Activated CD4-positive, alpha-beta T cell treated with anti-CD3 and anti-CD28 coated beads, Interleukin-2, amount 50 U/mL, for 48 hours (primary cell): ENCODE measurements at places on chromosomes 1 and 21.
A peak's percentile ranks its signal among the peaks of the same experiment; 100 is the strongest.

GRCh38 chr21:44845418-44846223 is 27.8 kb upstream of the SUMO3 start:
- DNase-seq = peak; percentile 83

- no peak for DNase-seq
These were observed 553.8 kb downstream of the LRRIQ3 start for GRCh38 chr1:73644198-73644597.

DNA sequence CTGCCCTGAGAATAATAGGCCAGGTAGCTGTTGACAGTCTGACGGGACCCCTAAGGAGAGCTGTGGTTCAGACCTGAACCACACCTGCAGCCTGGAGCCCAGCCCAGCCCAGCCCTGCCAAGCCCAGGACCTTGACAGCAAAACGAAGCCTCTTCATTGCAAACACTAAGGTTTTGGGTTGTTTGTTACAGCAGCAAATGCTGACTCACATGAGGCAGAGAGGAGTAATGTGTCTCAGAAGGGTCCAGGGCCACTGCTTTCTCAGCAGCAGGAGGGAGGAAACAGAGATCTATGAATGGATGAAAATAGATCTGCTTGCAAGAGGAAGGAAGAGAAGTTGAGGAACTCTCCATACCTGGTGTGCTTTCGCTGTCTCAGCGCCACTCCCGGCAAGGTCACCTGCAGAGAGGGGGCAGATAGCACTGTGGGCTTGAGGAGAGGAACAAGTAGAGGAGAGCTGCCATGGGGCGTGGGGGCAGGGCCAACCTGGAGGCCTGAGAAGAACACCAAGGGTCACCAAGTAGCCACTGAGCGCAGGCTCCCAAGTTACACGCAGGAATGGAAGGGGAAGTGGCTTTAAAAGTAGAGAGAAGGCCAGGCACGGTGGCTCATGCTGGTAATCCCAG is 127.2 kb downstream of the ZNF281 start:
- DNase-seq = no peak

DNA sequence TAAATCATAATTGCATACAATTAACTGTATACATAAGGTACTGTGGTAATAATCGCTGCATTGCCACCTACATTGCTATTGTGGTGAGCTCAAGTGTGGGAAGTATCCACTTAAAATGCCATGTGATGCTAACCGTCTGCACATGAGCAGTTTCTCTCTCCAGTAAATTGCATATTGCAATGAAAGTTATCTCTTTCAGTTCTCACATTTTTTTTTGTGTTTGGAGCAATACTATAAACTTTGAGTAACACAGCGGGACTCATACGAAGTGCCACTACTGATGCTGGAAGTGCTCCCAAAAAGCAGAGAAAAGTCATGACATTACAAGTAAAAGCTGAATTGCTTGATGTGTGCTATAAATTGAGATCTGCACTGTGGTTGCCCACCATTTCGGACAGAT is 38.5 kb downstream of the DISC1 start:
- DNase-seq = no peak

- DNase-seq = peak; percentile 51
These were observed 1.1 kb downstream of the SERBP1 start for GRCh38 chr1:67429011-67429527.

DNA sequence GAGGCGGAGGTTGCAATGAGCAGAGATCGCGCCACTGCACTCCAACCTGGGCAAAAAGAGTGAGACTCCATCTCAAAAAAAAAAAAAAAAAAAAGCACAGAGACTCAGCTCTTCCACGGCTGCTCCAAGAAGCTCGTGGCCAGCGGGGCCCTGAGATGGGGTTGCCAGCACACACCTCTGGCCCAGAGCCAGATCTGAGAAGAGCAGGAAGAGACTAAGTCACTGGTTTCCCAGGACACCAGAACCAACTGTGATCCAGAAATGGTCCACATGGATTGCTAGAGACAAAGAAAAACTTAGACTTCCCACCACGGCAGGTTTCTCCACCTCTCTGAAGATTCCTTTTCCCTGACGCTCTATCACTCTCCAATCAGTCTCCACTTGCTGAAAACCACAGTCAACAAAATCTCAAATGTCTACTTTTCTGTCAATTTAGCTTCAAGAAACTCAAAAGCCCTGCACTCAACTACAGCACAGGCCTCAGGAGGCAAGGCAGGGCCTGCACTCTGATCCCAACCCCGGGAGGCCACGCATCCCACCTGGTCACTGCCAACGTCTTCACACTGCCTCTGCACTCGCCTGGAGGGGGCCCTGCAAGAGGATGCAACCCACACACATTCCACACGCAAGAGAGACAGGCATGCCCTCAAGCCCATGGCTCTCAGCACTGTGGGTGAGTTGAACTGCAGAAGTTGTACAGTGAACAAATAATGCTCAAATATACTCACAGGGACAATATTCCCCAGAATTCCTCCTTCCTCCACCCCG is 79.0 kb downstream of the NPHP4 start:
- DNase-seq = no peak

DNA sequence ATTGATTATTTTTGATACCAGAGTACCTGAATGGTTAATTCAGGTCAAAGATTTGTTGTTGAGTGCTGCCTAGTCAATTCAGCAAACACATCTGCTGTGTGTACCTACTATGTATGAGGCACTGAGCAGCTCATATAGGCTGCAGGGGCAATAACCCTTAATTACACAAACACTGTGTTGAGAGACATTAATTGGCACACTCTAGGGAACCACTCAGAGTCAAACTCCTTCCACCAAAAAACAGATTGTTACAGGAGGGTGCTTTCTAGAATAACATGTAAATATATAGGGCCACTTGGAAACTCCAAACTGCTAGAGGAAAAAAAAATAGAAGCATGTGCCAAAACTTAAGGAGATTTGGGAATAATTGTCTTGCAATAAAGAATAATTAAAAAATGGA is 31.3 kb downstream of the UBE2U start:
- no peak for DNase-seq

- no peak for DNase-seq
These were observed 13.4 kb downstream of the LRRC41 start for GRCh38 chr1:46289976-46290375.

GRCh38 chr1:214044438-214045214 is 56.9 kb downstream of the PROX1 start:
- no peak for DNase-seq

- DNase-seq = no peak
These were observed 29.3 kb upstream of the FASLG start for GRCh38 chr1:172629638-172630037.

DNA sequence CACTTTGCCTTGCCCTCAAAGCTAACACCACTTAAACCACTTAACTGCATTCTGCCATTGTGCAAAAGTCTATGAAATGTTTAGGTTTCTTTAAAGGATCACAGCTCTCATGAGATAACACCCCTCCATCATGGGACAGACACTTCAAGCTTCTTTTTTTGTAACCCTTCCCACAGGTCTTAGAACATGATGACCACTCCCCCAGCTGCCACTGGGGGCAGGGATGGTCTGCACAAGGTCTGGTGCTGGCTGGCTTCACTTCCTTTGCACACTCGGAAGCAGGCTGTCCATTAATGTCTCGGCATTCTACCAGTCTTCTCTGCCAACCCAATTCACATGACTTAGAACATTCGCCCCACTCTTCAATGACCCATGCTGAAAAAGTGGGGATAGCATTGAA is 7.7 kb downstream of the ADAMTS1 start:
- no peak for DNase-seq

DNA sequence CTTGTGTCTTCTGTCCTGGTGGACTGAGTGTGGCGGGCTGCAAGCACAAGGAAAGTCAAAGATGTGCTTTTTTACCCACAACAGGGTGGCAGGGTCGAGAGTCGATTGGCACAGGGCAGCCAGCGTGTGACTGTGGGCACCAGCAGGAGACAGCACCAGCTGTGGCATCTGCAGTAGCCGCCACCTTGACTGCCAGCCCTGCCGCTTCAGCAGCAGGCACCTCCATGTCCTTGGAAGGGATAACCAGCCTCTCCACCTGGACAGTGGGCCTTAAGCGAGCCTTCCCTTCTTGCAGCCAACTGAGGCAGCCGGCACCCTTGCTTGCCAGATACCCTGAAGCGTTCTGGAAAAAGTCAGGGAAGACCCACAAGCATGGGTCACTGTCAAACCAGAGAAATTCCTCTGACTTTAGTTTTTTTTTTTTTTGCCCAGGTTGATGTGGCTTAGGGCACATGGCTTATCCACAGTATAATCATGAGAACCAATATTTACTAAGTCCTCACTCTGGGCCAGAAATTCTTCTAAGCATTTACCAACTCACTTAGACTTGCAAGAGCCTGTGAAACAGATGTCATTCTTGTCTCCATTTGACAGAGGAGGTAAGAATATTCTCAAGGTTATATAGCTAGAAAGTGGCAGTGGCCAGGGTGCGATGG is 30.1 kb upstream of the PTGFRN start:
- no peak for DNase-seq

DNA sequence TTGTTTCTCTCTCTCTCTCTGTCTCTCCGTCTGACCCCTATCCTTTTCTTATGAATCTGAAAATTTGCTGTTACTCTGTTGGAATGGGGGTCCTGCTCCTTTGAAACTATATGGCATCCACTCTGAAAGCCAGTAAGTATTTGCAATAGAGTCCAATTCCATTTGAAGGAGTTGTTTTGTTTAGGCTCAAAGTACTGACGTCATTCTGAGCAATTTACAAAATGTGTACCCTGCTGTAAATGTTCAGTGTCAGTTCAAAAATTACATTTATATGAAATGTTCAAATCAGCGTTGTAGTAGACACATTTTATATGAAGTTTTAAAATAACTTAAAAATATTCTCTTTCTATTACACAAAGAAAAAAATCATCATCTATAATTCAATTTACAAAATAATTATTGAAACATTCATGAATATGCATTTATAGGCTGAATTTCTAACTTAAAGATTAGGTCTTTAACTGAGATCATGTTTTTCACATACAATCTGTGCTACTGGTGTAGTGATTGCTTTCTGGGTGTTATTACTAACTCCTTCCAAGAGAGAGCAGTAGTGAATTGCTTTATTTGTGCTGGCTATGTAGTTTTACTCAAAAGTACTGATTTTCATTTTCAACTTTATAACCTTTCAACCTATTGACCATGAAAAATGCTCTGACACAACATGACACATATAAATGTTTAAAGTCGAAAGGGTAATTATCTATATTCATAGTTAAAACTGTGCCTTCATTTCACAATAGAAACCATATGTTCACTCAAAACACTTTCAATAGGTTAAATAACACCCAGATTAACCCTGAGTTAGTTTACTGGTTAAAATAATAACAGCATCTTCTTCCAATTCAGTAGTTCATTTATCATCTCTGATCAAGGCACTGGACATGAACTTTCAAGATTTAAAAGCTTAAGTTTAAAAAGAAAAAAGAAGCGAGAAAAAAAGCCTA is 253.1 kb upstream of the ADGRL4 start:
- DNase-seq = no peak
